SJSA1 (cell line): ENCODE measurements at places on chromosomes 5 and 9. TPM values are rescaled to one million over a fixed set of nuclear protein-coding genes. Genes with fewer than 3 reads are reported as not detected.

DNA sequence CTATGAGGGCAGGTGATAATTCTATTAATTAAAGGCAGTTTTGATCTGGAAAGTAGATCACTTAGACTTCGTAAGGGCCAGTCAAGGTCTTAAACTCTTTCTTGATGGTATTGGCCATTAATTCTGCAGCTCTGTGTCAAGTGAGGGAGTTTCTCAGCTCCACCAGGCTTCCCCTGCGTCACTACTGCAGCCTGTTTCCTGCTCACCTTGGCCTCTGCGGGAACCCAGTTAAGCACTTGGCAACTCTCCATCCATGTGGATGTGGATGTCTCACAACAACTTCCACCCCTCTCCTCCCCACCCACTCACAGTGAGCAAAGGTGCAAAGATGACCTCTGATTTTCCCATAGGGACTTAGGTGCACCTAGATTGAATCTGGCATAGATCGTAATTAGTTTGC is 191.6 kb downstream of the PLK2 start:
- no peak for DNase-seq

- DNase-seq = no peak
Observed at GRCh38 chr5:167709625-167710024, 581.8 kb upstream of the WWC1 start.

- no peak for DNase-seq
Observed at GRCh38 chr5:141758310-141758998, 76.4 kb upstream of the ARAP3 start.

- DNase-seq = no peak
Observed at GRCh38 chr5:141441571-141442170, 11.4 kb downstream of the PCDHGA12 start.

DNA sequence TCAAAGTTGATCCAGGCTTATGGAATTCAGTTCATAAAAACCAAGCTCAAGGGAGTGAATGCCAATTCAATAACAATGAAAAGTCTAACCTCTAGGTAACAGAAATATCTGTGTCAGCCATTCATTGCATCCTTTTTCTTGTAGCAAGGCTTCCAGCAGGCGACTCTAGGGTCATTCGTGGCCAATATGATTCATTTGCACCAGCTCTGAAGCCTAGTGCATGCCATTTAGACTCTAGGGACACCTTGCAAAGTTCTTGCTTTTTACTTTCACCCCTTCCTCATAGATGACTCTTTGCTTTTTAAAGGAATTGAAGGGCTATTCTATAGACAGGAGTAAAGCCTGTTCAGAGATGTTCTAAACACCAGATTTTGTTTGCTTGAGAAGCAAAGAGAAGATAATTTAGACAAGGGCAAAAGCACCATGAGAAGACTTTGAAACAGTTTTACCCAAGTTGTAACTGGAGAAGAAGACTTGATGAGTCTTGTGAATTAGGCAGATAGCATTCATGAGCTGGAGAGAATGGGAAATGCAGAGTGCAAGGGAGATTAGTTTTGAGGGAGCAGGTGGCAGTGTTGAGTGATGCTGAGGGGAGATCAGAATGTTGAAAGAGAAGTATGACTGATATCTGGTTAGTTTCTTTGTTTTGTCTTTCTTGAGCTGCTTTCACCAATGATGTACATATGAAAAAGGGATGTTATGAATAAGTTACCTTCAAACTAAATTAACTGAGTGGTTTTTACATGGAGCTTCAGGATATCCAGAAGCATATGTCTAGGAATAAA is 94.5 kb downstream of the F2RL2 start:
- no peak for DNase-seq

DNA sequence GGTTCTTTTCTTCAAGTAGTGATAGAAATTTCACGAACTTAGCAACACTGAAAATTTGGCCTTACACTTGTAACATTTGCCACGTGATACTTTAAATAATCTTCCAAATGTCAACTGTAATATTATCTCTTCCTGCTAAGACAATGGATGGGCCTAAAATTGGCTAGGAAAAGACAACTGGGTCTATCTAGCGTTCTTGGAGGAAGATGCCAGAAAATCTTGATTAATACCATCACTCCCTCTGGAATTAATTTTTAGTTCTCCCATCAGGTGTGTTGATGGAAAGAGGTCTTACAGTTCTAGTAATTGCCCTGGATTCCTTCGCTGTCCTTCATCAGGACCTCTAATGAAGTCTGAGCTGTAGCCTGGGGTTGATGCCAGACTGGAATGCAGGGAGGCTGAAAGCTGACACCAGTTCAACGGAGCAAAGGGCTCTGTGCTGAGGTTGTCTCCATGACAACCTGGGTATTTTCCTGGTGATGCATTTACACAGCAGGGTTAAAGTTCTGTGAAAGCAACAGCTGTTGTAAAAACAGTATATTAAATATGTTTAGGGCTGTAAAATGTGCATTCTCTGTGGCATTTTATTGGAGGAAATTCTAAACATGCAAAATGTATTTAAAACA is 92.3 kb downstream of the GAS1 start:
- no peak for DNase-seq

SLC36A3 gene
- not detected in 2 replicates for total RNA-seq

DNA sequence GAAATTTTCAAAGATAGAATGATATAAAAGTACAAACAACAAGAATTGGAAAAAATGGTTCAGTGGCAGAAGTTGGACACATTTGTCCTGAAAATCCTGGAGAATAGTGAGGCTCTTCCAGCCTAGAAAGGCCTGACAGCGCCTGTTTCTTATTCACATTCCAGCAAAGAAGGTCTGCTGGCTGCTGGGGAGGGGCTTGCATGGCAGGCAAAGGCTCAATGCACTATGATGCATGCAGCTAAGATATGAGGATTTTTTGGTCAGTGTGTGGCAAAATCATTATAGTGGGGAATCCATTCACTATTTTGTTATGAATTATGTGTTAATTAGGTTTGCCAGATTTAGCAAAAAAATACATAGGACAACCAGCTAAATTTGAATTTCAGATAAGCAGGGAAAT is 243.9 kb upstream of the SLC30A5 start:
- DNase-seq = no peak

DNA sequence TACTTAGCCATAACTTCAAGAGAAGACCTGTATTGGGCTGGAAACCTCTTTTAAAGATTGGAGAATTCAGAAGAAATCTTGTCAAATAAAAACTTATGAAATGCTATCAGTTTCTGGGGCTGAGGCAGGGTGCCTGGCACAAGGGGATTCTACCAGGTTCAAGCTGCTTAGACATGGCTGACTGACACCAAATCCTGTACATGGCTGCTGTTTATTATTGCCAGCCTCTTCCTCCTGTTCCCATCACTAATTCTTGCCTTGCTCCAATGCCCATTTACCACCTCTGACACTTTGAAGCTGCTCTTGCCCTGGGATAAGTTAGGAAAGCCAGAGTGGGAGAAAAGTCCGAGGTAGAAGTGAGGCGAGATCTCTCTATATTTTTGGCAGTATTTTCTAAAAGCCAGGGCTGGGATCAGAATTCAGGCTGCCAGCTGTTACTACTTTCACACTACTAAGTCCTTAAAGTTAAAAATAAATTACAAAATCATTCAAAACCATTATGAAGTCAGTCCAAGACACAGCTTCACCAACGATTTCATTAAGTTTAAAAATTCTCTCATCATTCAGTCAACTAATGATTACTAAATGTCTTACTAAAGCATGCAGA is 66.3 kb upstream of the TNFAIP8 start:
- DNase-seq = no peak
